Fibroblast of upper back skin (primary cell): ENCODE measurements at places on chromosomes 5 and 9.

DNA sequence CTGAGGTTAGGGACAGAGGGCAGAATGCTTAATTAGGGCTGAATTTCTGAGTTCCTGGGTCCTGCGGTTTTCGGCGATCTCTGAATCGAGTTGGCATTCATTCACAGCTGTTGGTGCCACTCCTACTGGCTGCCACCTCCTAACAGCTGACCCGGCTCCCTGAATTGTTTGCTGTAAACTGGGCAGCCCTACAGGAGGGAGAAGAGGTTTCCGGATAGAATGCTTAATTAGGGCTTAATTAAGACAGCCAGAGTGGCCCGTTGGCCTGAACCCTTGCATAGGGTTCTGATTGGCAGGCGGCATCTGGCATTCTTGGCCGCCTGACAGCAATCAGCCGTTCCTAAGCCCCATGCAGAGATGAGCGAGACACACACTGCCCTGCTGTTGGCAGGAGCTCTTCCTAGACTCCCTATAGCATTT, 25.7 kb downstream of the FRMPD1 start:
- no peak for DNase-seq

- no peak for DNase-seq
Observed at GRCh38 chr5:127550652-127551409, 33.4 kb downstream of the PRRC1 start.

- DNase-seq: peak; percentile 65
Observed at GRCh38 chr9:106893088-106893487, 30.1 kb downstream of the ZNF462 start.

GRCh38 chr5:6556802-6557102, 76.1 kb downstream of the NSUN2 start:
- DNase-seq: no peak

DNA sequence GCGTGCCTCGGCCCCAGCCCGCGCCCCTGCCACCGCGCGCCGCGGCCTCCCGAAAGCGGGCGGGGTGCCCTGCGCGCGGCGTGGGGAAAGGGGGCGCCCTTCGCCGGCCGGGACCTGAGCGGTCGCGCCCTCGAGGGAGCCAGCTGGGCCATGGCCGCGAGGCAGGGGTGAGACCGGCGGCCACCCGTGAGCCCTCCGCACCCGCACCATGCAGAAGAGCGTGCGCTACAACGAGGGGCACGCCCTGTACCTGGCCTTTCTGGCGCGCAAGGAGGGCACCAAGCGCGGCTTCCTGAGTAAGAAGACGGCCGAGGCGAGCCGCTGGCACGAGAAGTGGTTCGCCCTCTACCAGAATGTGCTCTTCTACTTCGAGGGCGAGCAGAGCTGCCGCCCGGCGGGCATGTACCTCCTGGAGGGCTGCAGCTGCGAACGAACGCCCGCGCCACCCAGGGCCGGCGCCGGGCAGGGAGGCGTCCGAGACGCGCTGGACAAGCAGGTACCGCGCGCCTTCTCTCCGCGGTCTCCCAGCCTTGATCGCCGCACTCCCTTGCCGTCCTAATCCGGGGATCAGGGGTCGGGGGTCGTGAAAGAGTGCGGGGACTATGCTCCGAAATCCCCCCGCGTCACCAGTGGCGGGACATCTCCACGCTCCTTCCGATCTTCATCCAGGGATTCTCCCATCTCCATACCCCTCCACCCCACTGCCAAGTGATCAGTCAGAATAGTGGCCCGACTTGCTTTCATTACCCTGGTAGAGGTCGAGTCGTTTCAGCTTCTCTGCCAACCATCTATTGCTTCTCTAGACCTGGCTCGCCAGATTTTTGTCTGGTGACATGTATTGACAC, 590 bp downstream of the RASGRF2 start:
- DNase-seq: no peak

DNA sequence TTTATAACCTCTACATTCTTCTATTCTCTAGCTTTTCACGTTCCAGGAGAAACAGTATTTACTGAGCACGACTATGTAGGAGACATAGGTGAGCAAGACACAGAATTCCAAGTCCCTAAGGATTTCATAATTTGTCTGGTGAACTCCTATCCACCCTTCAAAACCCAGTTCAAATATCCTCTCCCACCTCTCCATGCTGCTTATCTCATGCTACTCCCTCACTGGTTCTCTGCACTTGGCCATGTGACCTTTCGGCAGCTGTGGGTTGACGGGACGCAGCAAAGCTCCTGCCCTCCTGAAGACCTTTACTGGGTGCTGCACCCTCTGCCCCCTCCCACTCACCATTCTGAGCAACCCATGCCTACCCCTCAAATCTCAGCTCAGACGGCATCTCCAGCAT, 173.2 kb downstream of the RGS3 start:
- DNase-seq: no peak

DNA sequence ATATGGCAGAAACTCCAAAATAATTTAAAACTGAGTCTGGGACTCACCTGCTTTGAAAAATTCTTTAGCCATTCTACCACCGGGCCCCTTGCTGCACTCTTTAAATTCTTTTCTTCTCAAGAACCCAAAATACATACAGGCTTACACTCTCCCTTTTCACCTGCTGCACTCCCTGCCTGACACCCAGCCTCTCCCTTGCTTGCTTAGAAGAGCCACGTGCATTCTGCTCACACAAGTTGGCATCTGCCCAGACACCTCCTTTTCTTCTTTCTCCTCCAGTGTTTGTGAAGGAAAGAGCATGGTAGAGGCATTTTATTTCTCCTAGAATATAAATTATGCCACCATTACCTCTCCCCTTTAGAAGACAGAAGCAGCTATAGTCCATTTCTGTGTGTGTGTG, 39.0 kb upstream of the AOPEP start:
- DNase-seq: no peak

GRCh38 chr9:70642341-70642740, 227.9 kb upstream of the KLF9 start:
- DNase-seq: no peak

DNA sequence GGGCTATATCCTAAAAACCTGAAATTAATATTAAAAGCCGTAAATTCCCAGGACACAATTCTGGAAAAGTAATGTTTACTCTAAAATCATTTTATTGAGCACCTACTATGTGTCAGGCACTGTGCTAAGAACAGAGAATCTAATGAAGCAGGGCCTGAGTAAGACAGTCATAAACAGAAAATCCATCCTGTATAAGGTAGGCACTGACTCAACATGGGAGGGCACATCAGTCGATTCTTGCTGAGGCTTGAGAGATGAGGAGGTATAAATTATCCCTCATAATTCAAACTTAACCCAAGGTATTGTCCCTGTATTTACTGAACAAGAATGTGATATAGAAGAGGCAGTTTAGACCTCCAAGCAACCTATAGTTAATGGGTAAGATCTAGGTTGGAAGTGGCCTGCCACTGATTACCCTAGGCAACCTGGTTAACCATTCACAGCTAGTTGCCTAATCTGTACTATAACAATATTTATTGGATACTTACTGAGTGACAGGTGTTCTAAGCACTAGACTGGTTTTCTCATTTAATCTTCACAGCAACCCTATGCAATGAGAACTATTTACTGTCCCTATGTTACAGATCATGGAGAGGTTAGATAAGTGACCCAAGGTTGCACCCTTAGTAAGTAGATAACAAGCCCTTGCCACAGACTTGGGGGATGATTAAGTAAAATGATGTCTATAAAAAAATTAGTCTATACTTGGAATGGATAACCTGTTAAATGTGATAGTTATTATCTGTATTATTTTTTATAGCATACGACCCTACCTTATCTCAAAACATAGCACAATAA, 317.7 kb downstream of the PDE4D start:
- no peak for DNase-seq

GRCh38 chr5:38807570-38808483, 38.0 kb upstream of the OSMR start:
- DNase-seq: peak; percentile 82

DNA sequence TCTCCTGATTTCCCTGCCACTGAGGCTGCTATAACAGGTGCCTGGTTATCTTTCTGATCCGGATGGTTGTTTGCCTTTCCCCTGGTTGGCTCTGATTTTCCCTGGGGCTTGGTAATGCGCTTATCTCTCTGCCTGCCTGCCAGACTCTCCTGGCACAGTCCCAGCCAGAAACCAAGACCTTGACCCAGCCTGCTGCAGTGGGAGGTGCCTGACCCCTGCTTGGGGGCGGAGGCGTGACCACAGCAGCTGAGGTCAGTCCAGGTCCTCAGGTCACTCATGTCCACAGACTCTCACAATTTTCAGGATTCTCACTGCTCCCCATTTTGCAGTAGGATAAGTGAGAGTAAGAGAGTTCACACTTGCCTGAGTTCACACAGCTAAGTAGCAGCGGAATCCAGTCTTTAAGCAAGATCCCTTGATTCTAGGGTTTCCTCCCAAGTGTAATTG, 24.4 kb upstream of the SYNPO start:
- DNase-seq: no peak

GRCh38 chr5:104942735-104943134, 1380.1 kb upstream of the NUDT12 start:
- DNase-seq: no peak

DNA sequence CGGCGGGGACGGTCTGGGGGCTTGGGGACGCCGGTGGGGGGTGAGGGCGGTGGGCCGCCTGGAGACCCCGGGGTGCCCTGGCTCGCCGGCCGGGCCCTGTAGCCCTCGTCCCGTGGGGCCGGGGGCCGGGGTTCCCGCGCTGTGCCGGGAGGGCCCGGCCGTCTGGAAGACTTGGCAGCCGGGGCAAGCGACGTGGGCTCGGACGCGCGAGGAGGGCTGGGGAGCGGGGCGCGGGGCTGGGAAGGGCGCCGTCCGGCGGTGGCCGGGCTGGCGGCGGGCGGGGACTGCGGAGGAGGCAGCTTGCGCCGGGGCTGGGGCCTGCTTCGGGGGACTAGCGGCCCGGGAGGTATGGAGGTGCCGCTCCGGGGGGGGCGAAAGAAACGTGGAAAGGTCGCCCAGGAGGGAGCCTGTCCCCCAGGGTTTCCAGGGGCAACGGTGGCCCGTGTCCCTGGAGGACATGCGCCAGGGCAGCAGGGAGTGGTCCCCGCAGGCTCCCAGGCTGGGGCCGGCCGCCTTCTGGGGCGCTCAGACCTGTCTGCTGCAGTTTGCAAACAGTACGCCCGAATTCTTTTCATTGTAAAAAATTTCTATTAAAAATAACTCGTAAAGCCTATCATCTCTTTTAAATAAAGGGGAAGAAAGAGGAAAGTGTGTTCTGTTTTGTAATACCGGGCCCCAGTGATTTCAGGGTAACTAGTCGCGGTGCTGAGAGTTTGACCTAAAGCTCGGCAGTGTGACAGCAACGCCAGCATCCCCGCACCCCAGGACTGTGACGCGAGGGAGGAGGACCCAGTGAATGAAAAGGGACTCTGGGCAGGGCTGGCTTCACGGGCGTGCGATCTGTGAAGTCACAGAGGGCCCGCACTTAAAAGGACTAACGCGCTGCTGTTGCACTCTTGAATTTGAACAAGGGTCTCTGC, 752 bp upstream of the ANKH start:
- DNase-seq: peak; percentile 28

DNA sequence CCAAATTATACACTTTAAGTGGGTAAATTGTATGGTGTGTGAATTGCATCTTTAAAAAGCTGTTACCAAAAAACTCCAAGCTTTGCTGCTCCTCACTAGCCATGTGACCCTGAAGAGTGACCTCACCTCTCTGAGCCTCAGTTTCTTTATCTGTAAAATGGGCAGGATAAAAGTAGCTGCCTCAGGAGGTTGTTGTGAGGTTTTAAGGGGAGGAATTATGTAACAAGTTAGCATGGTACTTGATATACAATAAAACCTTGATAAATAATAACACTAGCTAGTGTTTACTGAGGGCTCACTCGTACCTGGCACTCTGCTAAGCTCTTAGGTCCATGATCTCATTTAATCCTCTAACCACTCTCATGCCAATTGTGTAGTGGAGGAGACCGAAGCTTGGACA, 19.0 kb upstream of the PHF19 start:
- no peak for DNase-seq

- DNase-seq: no peak
Observed at GRCh38 chr5:82257729-82258128, 20.4 kb downstream of the RPS23 start.

DNA sequence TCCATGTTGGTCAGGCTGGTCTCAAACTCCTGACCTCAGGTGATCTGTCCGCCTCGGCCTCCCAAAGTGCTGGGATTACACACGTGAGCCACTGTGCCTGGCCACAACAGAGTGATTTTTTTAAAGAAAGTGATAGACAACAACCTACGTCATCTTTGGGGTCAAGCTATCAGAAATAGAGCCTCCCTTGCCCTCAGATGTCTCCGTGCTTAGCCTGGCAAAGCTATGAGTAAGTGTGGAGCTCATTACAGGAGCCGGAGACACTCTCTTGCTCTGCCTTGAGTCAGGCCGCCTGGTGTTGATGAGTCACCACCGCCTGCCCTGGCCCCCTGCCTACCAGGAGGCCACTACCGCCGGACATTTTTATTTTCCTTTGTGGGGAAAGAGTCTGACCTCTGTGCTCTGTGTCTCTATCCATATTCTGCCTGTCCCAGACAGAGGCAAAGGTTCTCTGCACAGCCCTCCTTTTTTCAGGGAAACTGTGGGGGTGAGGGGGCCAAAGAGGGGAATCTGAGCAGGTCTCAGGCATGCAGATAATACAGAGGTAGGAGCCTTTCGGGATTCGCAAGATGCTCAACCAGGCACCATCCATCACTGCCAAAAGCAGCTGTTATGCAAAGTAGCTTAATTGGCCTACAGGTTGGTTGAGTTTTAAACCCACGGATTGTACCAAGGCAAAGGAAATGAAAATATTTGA, 123.7 kb upstream of the CPEB4 start:
- DNase-seq: peak; percentile 94

DNA sequence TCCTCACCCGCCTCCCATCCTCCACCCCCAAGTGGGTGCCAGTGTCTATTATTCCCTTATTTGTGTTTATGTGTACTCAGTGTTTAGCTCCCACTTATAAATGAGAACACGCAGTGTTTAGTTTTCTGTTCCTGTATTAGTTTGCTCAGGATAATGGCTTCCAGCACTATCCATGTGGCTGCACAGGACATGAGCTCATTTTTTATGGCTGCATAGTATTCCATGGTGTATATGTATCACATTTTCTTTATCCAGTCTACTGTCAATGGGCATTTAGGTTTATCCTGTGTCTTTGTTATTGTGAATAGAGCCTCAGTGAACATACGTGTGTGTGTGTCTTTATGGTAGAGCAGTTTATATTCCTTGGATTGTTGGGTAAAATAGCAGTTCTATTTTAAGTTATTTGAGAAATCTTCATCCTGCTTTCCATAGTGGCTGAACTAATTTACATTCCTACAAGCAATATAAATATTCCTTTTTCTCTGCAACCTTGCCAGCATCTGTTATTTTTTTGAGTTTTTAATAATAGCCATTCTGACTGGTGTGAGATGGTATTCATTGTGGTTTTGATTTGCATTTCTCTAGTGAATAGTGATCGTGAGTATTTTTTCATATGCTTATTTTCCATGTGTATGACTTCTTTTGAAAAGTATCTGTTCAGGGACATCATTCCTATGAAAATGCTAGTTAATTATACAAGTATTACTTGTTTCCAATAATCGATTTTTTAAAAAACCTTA, 164.0 kb upstream of the CCDC152 start:
- DNase-seq: peak; percentile 3

DNA sequence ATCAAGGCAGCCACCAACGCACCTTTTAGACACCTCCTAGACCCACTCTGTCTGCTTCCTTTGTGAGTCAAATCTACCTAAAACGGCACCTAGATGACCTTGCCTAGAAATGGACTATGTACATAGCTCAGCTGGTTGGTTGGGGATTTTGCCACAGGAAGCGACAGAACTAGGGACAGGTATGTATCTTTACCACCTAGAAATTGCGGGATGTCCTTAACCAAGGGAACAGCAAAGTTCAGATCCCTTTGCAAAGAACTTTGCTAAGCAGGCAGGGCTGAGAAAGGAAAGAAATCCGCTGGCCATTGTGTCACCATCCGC, 2.0 kb upstream of the ENC1 start:
- no peak for DNase-seq
